Brain microvascular endothelial cell (primary cell): ENCODE measurements at places on chromosomes 5 and 9.
A peak's percentile ranks its signal among the peaks of the same experiment; 100 is the strongest.

- no peak for DNase-seq
These were observed 21.4 kb upstream of the ISOC1 start for GRCh38 chr5:129073111-129073510.

- peak; percentile 32 for DNase-seq
These were observed 151.1 kb downstream of the ARL15 start for GRCh38 chr5:54159153-54159892.

DNA sequence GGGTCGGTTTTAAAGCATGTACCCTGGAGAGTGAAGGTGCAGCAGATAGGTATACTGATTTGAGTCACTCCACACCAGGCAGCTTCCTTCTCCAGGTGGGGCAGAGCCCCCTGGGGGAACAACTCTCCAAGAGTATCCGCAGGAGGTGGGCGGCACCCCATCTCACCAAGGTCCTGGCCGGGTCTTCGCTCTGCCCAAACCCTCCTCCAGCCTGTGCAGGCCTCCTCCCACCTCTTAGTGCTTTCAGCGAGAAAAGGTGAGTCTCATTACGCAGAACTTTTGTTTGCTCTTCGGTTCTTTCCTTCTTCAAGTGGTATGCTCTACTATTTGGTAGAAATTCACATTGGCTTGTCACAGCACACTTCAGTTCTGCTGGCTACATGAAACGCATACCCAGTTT is 13.7 kb downstream of the SPACA9 start:
- no peak for DNase-seq

DNA sequence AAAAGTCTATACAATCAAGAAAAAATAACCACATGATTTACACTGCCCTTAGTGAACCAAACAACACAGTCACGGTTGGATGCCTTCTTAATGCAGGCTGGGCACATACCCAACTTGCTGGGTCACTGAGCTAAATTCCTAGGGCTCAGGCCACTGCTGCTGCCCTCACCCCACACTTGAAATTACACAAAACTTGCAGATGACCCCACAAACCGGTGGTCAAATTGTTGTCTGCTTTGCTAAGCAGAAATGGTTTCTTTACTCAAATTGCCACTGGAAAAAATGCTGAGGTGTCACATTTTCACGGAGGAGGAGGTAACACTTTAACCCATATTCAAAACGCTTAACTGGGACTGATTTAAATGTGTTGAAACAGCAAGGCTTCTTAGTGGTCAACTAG is 62.4 kb downstream of the HMHB1 start:
- no peak for DNase-seq

DNA sequence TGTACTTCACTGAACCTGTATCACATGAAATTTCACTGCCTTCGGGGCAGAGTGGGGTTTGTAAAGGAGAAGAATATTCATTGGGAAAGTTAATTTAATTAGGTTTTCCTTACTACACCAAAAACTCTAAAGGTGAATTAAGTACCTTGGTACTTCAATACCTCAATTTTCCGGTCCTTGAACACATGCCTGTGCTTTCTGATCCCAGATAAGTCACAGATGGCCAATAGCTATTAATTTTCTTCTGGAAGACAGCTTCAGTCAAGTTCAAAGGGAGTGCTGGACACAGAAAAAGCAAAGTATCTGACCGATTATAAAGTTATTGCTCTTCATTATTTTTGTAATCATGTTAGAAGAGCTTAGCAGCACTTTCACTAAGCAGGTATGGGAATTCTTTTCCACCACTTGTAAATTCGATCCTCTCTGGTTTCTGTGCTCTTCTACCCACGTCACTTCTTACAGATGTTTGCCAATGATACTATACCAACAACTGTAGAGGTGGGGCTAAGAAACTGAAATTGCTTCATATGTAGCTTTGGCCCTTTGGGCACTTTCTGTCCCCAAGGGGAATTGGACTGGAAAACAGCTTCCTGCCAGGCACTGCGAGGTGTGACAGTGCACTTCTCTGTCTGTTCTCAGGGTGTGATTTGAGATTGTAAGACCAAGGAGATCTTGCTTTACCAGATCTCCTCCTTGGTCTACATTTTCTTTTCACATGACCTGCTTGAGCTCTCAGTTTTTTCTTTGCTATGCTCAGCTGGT is 164.0 kb downstream of the CCDC192 start:
- no peak for DNase-seq

- DNase-seq = no peak
These were observed 1.6 kb upstream of the TMEM245 start for GRCh38 chr9:109121232-109121796.

GRCh38 chr5:126600631-126601511 is at the start of gene PHAX:
Gene PHAX (plus strand): TSS chr5:126600947. CDS start chr5:126600963, 16 bp downstream.
- peak; percentile 68 for DNase-seq

GRCh38 chr9:78860801-78861475 is 564.0 kb downstream of the PSAT1 start:
- DNase-seq = peak; percentile 51

GRCh38 chr9:128636024-128636390 is 20.6 kb downstream of the DYNC2I2 start:
- DNase-seq = no peak

DNA sequence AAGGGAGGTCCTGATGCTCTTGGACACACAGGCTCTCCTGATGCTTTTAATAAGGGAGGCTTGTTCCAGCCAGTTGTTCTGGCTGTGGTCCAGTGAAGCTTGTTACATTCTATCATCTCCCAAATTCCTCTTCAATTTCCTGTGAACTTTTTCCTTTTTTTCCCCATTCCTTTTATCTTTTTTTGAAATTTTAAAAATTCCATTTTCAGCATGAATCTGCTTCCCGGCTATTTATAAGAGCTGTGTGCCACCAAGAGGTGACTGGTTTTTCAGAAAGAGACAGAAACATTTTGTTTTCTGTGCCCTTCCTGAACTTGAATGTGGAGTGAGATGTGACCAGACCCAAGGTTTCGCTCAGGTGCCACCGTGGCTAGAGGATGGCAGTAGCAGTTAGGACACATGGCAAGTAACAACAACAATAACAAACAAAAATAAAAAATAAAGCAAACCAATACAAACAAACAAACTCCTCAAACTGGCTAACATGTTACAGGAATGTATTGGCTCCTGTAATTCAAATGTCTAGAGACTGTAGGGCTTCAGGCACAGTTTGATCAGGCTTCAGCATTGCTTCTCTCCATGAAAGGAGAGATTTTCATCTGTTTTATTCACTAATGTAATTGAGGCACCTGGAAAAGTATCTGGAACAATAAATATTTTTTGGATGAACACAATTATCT is 121.1 kb downstream of the BOD1 start:
- DNase-seq = no peak

GRCh38 chr9:90446200-90446948 is 196.2 kb downstream of the DIRAS2 start:
- DNase-seq = no peak

DNA sequence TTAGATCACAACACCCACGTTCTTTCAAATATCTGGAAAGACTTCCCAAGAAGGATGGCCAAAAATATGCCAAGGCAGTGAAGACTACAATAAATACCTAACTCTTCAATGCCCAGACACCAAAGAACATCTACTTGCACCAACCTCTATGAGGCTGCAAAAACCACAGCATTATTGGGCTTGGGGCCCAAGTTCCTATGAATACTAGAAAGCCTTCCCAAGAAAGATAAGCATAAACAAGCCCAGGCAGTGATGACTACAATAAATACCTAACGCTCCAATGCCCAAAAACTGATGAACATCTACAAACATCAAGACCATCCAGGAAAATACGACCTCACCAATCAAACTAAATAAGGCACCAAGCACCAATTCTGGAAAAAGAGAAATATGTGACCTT is 41.3 kb downstream of the AP3B1 start:
- DNase-seq = no peak

GRCh38 chr5:54317511-54318260 is 7.3 kb upstream of the ARL15 start:
- no peak for DNase-seq

GRCh38 chr5:76083555-76084495 is 642 bp downstream of the SV2C start:
- DNase-seq = no peak

DNA sequence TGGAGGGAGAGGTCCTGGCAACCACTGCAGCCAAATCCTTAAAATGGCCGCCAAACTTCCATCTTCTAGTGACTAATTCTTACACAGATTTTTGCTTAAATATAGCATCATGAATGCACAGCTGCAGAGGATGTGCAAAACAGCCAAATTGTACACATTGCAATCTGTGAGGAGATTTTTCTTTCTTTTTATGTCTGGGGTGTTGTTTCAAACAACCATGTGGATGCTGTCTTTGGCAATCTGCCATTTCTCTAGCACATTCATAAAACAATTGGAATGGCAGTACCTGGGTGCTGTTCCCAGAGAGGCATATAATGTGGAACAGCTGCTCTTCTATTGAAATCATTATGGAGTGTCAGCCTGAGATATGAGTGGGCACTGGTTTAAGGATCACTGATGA is 1082.9 kb upstream of the SEMA6A start:
- DNase-seq = no peak

DNA sequence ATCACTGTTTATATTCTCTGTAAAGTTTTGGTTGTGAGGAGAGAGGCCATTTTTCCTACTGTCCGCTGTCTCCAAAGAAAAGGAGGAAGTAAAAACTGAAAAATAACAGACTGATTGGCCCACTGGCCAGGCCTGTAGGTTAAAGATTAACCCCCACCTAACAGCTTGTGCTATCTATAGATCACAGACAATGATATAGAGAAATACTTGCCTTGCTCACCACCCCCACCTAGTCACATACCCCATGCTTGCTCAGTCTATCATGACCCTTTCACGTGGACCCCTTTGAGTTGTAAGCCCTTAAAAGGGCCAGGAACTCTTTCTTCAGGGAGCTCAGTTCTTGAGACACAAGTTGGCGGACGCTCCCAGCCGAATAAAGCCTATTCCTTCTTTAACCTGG is 357.4 kb downstream of the PRDM9 start:
- no peak for DNase-seq

DNA sequence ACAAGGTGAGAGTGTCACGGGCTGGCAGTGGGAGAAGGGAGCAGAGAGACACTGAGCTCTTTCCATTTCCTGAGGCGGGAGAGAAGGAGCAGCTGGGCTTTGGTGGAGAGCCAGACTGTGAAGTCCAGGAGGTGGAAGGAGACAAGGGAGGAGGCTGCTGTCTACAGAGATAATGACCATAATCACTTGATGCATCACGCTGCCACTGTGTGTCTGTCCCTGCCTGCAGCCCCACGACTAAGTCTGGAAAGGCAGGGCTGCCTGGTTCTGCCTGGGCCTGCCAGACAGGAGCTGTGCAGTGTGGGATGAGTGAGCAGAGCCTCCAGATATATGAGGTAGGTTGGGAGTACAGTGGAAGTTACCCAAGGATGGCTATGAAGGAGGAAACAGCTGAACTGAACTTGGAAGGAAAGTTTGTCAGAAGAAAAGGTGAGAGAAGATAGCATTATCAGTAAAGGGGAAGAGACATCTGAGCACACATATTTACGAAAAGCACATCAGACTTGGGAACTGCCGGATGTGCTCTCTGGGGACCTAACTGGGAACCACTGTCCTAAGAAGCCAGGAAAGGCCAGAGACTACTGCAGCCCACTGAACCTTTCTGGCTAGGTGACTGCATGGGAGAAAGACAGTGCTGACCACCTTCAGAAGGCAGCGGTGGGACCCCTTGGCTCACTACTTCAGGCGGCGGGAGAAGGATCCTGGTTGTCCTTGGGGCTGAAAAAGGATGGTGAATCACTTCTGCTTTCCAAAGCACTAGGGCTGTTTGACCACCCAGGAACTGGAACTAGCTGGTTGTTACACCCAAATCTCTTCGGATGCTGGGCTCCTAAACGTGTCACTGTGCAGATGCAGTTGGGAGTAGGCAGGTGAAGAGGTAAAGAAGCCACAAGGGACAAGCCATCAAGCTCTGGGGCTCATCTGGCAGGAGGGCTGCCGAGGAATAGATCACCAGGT is 12.8 kb upstream of the DDX41 start:
- DNase-seq = no peak

DNA sequence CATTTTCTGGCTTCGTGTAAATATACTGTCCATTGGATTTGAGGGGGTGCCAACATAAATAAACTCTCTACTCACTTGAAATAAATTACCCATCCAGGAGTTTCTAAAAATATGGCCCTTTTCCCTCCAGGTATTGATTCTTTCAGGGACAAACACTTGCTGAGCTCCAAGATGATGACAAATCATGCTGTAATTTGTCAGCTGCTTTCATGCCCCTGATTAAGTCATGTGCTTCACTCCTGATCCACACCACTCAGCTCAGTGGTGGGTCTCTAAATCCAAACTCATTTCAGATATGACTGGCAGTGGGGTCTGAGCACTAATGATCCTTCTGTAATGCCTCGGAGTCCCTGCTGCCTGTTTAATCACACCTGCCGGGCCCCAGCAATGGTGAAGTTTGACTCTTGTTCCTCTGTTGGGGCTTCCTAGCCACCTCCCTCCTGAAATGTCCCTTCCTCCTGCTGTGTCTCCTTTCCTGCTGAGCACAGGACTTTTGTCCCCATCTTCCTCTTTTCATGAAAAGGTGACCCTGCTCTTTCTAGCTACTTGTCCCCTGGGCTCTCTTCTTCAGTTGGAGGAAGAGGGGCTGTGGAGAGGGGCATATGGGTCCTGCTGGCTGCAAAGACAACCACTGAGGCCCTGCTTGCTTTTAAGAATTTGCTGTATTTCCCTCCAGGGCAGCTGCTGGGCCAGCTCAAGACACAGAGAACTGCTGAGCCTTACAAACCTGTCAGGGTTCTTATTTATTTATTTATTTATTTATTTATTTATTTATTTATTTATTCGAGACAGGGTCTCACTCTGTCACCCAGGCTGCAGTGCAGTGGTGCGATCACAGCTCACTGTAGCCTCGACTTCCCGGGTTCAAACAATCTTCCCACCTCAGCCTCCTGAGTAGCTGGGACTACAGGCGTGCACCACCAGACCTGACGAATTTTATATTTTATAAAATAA is 200.0 kb downstream of the ATP10B start:
- no peak for DNase-seq

DNA sequence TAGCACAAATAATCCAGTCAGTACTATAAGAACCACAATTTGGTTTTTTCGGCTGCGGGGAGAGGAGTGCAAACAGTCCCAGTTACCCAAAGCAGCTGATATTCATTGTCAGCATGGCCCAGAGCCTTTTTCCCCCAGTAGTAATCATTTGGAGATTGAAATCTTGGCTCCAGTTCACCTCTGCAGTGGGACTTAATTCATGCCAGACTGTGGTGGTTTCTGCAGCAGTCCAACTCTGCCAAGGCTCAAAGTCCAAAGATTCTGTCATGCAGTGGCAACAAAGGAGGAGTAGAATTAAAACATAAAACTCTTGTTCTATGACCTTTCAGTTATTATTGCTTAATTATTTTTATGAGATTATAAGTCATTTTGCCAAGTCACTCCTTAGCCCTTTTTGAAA is 25.0 kb upstream of the TRIM36 start:
- no peak for DNase-seq

DNA sequence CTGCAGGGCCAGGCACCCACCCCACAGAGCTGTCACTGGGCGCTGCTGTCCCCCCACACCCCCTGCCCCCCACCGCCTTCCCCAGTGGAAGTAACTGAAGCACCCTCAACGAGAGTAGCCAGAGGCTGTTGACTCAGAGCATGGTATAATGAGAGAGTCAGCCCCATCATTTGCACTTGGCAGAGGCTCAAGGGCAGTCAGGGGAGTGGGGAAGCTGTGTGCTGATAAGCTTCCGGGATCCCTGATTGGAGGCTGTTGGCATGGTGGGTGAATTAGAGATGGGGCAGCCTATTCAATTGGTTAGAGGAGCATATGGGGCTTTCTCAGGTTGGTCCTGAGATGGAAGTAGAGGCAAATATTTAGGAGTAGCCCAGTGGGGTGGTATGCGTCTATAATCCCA is 77.1 kb upstream of the GOLM1 start:
- DNase-seq = no peak
